ENCODE measurements at places on chromosomes 5 and 9.

DNA sequence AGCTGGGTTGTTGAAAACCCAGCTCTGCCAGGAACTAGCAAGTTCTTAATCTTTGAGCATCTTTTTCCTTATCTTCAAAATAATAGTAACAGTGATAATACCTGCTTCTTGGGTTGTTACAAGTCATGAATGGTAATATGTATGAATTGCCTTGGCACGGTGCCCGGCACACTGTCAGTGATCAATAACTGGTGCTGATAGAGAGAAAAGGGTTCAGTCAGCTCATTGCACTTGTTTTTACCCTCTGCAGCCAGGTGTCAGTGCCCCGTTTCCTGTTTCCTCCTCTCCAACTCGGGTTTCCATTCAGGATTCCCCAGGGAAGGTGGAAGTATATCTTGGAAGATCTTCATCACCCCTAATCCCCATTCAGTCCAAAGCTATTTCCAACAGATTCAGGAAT is 15.8 kb upstream of the NIPAL4 start:
- no peak for DNase-seq

- DNase-seq: no peak
Measured at GRCh38 chr5:10489810-10490426, 48.2 kb downstream of the ROPN1L start.

DNA sequence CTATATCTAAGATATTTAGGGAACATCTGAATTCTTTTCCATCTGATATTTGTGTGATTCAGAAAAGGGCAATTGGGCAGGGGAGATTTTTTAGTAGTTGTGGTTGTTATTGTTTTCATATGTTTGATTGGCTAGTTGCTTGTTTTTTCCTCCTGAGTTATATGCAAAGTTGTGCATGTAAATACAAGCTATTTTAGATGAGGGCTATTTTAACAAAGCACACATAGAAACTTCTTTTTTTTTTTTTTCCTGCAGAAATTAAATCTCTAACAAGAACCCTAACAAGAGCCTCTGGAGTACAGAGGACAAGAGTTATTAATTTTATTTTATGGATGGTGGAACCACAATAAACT is 559.1 kb downstream of the CETN3 start:
- DNase-seq: no peak

DNA sequence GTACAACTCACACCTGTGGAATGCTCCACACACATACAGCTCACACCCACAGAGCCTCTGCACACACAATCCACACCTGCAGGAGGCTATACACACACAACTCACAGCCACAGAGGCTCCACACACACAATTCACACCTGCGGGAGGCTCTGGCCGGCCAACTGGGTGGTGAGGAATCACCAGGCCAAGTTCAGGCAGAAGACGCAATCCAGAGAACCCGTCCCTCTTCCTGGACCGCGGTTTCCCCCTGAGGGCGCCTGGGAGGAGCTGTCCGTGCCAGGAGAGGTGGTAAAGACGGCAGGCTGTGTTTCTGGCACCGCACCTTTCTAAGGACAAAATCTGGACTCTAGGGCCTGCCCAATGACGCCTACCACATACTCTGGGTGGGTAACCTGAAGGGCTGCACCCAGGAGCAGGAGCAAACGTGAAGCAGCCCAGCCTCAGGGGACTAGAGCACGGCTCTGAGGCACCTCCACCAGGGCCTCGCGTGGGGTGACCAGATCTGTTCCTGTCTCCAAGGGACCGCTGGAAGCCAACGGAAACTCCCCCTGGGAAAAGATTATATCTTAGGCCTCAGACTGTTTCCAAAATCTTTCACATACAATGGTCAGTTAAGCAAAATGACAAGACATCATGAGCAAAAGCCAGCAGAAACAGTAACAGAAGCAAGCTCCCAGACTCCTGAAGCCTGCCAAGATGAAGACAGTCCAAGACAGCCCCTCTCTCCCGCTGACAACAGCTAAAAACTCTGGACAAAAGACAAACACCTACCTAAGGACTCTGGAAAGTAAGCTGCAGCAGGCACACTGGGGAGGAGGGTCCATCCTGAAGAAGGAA is 16.9 kb downstream of the CAMSAP1 start:
- DNase-seq: no peak

- no peak for DNase-seq
Measured at GRCh38 chr5:18546591-18546990, 912.3 kb downstream of the TAF11L14 start.

GRCh38 chr5:127441799-127442484 is 75.5 kb upstream of the PRRC1 start:
- no peak for DNase-seq

DNA sequence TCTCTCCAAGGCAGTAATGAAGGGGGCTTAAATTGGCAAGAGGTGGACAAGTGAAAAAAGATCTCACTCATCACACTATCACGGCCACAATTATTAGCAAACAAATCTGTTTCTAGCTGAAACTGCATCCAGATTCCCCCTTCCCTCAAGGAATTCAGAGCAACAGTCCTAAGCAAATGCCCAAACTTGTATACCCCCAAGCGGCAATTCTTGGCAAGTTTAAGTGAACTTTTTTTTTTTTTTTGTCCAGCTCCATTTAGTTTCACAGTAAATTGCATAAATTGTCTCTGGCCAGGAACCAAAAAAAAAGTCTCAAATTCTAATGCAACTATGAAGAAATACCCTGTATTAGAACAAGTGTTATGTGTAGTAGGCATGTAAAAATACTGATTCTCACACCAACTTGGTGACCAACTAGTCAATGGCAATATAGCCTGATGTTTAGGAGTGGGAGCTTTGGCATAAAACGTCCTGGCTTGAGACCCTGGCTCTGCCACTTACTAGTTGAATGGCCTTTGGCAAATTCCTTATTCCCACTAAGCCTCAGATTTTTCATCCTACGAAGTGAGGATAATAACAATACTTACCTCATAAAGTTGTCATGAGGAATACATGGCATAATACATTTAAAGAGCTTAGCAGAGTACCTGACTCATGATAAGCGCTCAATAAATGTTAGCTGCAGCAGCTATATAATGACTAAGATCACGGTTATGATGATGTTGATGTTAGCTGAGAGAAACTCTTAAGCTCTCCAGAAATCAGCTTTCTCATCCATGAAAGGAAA is 193.2 kb downstream of the ADAMTSL1 start:
- DNase-seq: no peak

DNA sequence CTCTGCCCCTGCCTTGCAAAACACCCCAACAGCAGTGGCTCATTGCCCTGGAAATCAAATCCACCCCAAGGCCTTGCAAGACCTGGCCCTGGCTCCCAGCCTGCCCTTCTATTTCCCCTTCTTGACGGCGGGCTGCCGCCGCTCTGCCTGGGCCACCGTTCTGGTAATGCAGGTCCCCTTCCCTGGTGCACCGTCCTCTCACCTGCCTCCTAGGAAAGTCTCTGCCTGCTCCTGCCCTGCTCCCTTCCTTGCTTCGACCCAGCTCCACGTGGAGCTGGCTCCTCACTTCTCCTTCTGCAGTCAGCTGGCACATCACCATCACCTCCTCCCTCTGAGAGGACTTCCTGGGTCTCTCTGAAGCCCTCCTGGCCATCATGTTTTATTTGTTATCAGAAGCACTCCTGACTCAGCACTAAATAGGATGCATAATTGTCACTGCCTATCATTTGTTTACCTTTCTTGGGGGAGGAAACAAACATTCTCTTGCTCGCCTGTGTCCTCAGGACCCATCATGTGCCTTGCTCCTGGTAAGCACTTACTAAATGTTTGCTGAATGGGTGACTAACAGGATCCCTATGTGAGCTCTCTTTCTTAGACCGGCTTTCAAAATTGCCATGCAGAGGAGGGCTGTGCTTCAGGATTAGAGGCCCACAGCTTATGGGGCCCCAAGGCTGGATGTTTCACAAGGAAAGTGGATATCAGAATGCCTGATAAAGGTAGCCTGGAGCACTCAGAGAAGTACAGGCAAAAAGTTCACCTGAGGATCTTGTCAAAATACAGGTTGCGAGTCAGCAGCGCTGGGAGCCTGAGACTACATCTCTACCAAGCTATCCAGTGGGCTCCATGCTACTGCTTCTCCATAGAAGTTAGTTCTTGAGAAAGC is 19.6 kb upstream of the C5orf47 start:
- no peak for DNase-seq

GRCh38 chr5:42675602-42676001 is 81.0 kb upstream of the CCDC152 start:
- no peak for DNase-seq

DNA sequence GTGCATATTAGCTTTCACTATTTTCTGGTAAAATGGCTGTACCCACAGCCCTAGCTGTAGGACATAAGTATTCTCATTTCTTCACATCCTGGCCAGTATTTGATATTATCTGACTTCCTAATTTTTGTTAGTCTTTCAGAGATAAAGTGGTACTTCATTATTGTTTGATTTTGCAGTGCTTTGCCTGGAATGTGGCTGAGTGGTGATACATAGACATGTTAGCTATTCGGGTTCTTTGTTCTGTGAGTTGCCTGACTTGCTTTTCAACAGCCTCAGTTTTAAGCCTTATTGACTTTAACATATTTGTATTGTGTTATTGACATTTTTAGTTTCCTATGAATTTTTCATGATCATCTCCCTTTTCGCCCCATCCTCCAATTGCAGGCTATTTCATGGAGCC is 161.1 kb downstream of the GABBR2 start:
- DNase-seq: no peak

DNA sequence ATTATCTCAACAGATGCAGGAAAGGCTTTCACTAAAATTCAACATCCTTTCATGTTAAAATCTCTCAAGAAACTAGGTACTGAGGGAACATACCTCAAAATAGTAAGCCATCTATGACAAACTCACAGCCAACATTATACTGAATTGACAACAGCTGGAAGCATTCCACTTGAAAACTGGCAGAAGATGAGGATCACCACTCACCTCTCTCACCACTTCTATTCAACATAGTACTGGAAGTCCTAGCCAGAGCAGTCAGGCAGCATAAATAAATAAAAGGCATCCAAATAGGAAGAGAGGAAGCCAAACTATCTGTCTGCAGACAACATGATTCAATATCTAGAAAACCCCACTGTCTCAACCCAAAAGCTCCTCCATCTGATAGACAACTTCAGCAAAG is 203.6 kb upstream of the GRAMD2B start:
- DNase-seq: no peak

DNA sequence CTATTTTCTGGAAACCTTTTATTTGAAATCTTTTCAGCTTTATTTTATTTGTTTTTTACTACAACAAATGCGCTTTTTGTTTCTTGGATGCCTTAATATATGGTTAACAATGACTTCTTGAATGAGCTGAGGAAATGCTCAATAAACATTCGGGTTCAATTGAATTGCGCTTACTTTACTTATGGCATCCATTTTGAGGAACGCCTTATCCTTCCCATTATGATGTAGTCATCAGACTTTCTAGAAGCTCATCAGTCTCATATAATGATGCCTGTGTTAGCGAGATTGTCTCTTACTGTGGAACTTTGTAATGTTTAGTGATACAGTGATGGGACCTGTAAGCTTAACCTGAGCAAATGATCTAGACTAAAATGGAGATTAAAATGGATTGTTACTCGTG is 916 bp downstream of the SHLD3 start:
- no peak for DNase-seq

GRCh38 chr5:132327252-132327955 is 33.2 kb downstream of the SLC22A4 start:
- DNase-seq: no peak

GRCh38 chr5:141094481-141095262 is at the start of gene PCDHB2:
Gene PCDHB2 (plus strand): TSS chr5:141094615. CDS start chr5:141094791, 176 bp downstream.
- DNase-seq: no peak

DNA sequence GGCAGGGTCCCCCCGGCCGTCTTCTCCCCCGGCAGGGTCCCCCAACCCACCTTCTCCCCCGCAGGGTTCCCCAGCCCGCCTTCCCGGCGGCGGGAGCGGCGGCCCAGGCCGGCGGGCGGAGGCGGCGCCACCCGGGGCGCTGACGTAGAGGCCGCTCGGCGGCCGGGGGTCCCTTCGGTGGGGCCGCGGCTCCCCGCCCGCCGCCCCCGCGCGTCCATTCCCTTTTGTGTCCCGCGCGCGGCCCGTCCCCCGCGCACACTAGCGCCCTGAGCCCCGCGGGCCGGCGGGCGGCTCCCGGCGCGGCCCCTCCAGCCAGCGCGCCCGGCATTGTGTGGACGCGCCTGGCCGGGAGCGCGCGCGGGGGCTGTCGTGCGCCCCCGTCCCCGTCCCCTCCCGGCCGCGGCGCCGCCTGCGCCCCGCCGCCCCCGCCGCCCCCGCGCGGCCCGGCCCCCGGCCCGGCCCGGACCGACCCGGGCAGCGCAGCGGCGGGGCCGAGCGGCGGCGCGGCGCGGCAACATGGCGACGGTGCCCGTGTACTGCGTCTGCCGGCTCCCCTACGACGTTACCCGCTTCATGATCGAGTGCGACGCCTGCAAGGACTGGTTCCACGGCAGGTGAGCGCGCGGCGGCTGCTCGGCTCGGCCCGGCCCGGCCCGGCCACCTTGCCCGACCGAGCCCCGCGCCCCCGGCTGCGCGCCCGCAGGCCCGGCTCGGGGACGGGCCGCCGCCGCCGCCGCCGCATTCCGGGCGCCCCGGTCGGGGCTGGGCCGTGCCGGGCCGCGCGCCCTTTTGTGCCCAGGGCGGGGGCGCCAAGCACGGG is at the start of gene PHF2:
PHF2 (plus strand) TSS at position 327 of the 820 bp plus-strand sequence; CDS start at position 517, 190 bp downstream.
- DNase-seq: no peak

DNA sequence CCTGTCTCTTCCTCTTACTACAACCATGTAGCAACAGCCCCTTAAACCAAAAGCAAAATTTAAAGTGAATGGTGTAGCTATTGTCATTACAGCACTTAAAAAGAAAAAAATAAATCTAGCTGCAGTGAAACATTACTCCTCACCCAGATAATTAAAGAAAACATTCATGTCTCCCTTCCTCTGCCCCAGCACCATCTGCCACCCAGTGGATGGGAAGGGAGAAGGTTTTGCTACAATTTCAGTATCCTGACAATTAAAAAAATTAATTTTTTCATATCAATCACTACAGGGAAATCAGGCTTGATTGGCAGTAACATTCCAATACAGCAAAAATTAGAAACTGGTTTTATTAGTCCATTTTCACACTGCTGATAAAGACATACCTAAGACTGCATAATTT is 147.4 kb upstream of the PUM3 start:
- no peak for DNase-seq

DNA sequence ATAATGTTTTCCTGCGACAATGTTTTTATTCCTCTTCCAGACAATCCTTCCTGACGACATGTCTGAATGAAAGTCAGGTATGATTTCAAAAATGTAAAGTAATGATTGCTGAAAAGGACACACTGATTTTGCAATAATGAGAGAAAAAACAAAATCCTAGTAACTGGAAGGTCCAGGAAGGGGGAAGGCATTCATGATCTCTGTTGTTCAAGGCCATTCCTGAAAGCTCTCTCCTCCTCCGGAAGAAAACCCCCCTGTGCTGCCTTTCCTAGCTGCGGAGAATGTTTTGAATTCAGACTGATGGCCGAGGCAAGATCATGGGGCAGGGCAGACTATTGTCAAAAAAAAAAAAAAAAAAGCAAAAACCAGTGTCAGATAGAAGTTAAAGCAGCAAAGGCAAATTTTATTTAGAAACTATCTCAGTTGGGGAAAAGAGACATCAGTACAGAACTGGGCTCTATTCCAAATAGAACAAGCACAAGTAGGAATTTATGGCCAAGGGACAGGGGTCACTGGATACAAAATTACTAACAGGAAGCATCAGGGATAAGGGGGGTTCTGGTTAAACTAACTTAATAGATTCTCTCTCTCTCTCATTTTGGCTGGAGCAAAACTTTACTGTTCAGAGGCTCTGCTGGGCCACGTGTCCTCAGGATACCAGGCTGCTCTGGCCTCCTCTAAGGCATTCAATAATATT is 36.5 kb upstream of the CTSV start:
- no peak for DNase-seq

- no peak for DNase-seq
Measured at GRCh38 chr5:151632524-151632923, 41.4 kb upstream of the FAT2 start.
